ENCODE measurements at places on chromosomes 4 and X.

- no peak for DNase-seq
Measured at GRCh38 chr4:18050448-18050847, 28.9 kb upstream of the LCORL start.

DNA sequence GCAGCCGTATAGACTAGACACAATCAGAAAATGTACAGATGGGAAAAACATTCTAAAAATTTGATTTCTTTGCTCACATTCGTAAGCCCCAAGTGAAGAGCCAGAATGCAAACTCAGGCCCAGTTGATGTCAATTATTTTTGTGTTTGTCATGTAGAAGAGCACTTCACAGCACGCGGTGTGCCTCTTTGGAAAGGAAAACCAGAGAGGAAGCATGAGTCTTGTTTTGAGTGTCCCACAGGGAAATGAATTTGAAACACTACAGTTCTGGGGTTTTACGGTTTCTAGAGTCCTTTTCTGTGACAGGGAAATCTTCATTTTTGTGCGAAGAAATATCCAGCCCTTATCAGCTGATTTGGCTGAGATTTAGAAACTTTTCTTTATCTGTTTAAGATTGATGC lies 554.6 kb upstream of the BOD1L1 start:
- DNase-seq = no peak

GRCh38 chr4:100649417-100649816 lies 131.6 kb upstream of the EMCN start:
- no peak for DNase-seq

DNA sequence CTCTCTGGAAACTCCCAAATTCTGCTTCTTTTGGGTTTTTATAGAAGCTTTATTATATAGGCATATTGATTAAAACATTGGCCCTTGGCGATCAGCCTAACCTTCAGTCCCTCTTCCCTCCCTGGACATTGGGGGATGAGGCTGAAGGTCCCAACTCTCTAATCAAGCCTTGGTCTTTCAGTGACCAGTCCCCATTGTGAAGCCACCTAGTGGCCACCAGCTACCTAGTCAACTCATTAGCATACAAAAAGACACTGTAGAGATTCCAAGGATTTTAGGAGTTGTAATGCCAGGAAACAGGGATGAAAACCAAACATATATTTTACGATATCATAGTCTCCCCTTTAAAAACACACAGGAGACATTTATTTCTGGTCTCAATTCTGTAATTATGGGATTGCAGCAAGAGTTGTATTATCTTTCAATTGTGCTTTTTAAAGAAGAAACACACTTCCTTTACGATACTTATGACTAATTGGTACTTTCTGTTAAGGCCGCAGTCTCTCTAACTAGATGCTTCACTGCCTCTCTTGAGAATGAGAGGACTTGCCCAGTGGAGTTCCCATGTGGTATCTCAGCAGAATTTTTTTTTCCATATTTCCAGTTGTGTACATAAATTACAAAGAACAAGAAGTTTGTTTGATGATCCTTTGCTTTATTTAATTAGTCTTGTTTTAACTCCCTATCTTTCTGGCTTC lies 58.2 kb downstream of the WDR17 start:
- DNase-seq = no peak

DNA sequence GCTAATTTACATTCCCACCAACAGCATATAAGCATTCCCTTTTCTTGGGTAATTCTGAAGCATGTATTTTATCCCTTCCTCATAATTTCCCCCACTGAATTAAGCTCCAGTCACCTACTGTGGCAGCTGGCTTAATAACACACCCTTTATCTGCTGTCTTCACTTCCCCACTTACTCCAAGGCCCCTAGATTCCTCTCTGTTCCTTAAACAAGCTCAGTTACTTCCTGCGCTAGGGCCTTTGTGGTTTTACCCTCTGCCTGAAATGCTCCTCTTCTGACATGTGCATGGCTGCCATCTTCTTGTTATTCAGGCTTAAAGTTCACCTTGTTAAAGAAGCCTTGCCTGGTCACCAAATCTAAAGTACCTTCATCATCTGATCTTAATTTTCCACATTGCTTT lies 47.2 kb upstream of the RPS6KA3 start:
- DNase-seq = no peak

DNA sequence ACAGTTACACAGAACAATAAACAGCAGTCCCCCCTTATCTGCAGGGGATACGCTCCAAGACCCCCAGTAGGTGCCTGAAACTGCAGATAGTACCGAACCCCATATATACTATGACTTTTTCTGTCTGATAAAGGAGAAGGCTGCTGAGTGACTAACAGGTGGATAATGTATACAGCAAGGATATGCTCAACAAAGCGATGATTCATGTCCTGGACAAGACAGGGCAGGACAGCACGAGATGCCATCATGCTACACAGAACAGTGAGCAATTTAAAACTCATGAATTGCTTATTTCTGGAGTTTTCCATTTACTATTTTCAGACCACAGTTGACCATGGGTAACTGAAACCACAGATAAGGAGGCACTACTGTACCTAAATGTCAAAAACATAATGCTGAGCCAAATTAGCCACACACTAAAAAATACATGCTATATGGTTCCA lies 76.1 kb downstream of the MANBA start:
- no peak for DNase-seq

- DNase-seq = no peak
Measured at GRCh38 chrX:68175562-68175961, 257.7 kb downstream of the OPHN1 start.

DNA sequence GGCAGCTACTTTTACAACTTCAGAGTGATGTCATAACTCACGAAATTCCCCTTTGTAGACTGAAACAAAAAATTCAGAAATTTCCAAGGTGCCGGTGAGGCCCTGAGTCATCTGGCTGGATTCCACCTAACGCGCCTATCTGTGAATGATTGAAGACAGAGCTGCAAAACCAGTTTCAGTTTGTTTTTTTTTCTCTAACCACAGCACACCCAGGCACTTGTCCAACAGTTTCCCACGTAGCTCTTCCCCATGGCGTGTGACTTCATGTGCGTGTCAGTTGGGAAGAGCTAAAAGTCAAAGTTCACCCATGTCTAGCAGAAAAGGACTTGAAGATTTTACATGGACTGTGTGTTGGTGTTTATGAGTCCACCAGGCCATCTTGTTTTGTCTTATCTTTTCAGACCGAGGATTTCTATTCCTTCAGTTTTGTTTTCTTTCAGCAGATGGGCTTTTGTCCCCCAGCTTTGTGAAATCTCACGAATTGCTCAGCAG lies 16.4 kb downstream of the TCEANC start:
- peak; percentile 60 for DNase-seq

DNA sequence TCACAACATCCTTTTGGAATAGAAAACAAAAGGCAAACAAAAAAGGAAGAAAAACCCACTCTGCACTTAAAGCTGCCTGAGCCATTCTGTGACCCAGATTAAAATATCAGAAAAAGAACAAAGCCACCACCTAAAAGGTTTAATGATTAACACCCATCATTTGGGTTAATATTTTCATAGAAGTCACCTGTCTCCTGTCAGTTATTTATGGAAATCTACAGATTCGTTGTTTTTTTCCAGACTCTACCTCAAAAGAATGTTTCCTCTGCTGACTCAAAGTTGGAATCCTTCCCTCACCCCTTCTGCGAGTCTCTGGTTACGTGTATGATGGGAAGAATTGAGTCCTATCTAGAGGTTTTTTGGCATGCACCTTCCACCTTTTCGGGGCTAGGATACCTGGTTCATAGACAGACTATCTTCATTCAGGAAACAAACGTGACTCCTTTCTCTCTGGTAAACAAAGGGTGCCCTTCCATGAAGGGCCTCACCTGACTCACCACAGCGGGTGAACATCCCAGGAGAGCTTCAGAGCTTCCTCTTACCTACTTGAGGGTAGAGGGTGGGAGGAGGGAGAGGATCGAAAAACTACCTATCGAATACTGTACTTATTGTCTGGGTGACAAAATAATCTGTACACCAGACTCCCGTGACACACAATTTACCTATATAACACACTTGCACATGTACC lies 19.6 kb upstream of the CA5B start:
- DNase-seq = no peak

- DNase-seq = peak; percentile 30
Measured at GRCh38 chrX:119004920-119005524, 30.6 kb downstream of the LONRF3 start.

DNA sequence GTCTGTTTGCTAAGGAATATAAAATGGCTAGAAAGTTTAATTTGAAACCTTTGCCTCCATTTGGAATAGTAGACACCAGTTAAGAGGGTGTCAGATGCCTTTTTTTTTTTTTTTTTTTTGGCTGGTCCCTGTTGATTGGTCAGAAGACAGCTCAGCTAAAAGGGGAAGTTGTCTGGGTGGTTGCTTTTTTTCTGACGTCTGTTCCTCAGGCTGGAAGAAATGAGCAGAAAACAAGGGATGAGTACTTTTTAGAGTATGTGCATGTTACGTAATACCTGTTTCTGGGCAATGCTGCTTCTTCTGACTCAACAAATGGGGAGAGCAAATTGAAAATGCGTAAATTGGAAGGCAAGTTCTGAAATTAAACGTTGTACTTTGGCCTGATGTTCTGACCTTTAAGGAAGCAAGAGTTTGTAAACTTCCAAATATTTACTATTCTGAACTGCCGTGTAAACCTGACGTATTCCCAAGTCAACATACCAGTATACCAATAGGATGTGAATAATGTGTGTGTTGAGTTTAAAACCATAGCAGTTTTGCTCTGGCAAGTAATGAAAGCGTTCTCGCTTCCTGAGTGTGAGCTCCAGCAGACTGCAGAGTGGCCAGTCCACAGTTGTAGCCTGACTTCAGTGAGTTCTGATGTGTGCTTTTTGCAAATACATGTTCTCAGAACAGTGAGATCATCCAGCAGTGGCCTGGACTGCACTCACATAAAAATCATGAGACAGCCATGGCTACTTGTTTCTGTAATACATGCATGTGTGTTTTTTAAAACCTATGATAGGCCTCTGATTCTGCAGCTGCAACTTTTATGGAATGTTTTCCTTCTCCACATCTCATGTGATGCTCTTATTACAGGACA lies 1.7 kb downstream of the SAT1 start:
- DNase-seq = peak; percentile 54

- no peak for DNase-seq
Measured at GRCh38 chrX:102976793-102977495, 39.9 kb downstream of the RAB40AL start.

DNA sequence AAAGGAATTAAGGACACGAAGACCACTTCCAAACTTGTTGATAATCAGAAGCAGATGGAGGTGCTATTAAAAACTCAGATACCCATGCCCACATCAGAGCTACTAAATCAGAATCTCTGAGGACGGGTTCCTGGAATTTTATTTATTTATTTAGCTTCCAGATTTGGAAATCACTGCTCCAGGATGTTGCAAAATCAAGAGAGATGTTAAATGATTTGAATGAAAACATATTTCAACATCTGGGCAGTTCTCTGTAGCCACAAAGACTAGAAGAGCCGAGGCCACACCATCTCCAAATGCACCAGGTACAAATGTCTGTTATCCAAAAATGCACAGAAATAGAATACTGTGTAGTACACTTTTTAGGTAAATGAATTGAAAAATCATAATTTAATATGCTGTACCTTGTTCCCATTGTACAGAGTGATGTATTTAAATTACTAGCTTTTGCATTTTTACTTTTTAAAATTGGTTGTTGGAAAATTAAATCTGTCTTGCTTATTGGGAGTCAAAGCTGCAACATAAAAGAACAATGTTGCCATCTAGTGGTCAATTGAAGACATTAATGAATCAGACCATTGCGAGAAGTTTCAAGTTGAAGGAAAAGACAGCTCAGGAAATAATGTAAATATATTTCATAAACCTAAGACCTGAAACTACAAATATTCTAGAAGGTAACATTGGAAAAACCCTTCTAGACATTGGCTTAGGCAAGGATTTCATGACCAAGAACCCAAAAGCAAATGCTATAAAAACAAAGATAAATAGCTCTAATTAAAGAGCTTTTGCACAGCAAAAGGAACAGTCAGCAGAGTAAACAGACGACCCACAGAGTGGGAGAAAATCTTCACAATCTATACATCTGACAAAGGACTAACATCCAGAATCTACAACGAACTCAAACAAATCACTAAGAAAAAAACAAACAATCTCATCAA lies 151.3 kb upstream of the TTC29 start:
- peak; percentile 41 for DNase-seq

- DNase-seq = no peak
Measured at GRCh38 chr4:6941796-6942195, 32.2 kb downstream of the TBC1D14 start.

DNA sequence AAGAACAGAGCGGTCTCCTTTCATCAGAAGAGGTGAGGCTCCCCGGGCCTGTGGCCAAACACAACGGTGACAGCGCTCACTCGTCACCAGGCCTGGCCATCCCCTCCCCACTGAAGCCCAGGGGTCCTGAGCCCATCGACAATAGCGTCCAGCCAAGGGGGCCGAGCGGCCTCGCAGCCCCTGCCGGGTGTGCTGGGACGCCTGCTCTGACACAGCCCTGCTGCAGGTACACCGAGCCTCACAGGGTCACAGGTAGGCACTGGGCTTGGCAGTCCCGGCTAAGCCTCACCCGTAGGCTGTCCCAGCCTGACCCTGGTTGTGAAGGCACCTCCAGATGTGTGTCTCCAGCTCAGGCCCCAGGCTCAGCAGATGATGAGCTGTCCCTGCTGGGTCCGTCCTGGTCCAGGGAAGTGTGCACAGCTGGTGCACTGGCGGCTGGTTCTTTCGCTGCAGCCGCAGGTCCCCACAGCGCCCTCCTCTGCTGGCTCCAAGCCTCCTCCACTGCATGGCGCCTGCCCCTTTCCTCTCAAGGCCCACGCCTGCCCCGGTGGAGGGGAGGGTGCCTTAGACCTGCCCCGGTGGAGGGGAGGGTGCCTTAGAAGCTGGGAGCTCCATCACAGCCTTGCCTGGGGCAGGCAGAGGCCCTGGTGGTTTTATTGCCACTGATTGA lies 21.5 kb downstream of the UVSSA start:
- no peak for DNase-seq

DNA sequence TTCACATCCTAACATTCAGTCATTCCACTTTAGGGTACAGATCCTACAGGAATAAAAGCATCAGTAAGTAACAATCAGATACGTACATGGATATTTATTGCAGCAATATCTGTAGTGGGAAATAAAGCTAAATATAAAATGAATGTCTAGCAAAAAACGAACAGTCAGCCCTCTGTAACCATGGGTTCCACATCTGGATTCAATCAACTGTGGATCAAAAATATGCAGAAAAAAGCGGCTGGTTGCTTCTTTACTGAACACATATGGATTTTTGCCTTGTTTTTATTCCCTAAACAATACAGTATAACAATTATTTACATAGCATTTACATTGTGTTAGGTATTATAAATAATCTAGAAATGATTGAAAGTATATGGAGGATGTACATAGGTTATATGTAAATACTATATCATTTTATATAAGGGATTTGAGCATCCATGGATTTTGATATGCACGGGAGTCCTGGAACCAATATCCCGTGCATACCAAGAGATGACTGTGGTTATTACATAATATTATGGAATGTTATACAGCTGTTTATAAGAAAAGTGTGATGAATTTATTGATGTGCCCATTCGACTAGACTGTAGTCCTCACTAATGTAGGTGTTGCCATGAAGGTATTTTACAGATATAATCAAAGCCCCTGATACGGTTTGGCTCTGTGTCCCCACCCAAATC lies 132.8 kb downstream of the ARHGEF9 start:
- DNase-seq = no peak
